Dermis blood vessel endothelial cell (primary cell): ENCODE measurements at places on chromosomes 1 and 21. TPM values are rescaled to one million over a fixed set of nuclear protein-coding genes. Genes with fewer than 3 reads are reported as not detected.

GRCh38 chr21:28775071-28775470, 217.6 kb downstream of the LTN1 start:
- DNase-seq, result no peak

- no peak for DNase-seq
Measured at GRCh38 chr1:241675983-241676382, 23.9 kb downstream of the WDR64 start.

DNA sequence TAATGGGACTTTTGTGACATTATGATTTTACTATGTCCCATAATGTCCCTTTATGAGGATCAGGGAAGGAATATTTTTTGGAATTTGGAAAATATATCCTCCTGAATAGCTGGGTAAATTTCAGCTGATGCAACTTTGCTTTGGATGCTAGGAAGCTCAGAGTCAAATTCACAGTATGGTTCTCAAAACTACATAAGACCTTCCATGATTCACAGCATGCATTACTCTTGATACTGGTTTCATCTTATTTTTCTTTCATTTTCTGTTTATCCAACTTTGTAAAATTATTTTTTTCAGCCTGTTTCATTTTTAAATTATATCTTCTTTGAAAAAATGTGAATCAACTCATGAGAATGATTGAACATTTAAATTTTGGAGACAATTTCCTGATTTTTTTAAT, 160.2 kb downstream of the ATP6V1G3 start:
- no peak for DNase-seq

- no peak for DNase-seq
Measured at GRCh38 chr1:185834371-185834905, 100.2 kb downstream of the HMCN1 start.

DNA sequence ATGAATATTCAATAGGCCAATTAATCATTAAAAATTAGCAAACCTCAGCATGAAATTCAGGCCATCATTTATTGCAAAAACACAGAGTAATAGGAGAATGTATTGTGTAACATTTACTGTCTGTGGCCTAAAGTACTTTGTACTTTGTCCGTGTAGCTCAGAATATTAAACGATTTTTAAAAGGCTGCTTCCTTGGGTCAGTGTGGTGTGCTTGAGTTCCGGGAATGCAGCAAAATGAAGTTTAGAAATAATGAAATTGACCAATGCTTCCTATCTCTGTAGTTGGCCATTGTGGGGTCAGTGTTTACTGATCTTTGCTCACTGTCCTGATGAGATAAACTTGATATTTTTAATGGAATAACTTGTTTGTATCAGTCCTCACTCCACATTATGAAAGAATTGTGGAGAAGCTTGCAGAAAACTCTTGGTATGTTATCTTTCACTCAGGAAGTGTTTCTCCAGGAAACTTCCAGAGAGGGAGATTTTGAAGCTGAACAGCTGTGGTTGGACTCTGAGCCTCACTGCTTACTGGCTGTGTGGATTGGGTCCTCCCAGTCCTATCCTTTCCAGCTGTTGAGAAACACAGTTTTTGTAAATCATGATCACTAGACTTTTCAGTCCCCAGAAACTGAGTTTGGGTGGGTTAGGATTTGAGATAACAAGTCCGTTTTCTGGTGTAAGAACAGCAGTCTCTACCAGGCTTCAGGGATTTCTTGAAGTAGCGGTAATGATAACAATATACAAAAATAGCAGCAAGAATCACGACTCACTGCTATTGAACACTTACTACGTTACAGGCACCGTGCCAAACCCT, 19.2 kb upstream of the MTARC1 start:
- no peak for DNase-seq

GRCh38 chr1:184033711-184034167, 3.8 kb downstream of the COLGALT2 start:
- DNase-seq, result no peak

DNA sequence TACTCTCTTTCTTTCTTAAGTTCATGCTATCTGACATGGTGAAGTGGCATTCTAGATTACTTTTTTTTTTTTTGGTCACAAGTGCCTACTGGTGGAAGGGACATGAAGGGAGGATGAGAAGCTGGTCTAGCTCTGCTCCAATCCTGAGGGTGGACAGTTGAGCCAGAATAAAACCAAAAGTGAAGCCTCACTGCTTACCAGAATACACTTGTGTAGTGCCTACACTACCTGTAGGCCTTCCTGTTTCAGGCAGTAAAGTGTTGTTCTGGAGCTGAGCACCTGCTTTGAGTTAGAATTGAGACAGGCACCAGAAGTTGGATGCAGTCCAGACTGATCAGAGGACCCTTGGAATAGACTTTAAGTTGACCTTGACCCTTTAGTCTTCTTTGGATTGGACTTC, 40.4 kb upstream of the APOBEC4 start:
- no peak for DNase-seq

GRCh38 chr1:100995198-100995988, 30.2 kb downstream of the DPH5 start:
- peak; percentile 88 for DNase-seq

DNA sequence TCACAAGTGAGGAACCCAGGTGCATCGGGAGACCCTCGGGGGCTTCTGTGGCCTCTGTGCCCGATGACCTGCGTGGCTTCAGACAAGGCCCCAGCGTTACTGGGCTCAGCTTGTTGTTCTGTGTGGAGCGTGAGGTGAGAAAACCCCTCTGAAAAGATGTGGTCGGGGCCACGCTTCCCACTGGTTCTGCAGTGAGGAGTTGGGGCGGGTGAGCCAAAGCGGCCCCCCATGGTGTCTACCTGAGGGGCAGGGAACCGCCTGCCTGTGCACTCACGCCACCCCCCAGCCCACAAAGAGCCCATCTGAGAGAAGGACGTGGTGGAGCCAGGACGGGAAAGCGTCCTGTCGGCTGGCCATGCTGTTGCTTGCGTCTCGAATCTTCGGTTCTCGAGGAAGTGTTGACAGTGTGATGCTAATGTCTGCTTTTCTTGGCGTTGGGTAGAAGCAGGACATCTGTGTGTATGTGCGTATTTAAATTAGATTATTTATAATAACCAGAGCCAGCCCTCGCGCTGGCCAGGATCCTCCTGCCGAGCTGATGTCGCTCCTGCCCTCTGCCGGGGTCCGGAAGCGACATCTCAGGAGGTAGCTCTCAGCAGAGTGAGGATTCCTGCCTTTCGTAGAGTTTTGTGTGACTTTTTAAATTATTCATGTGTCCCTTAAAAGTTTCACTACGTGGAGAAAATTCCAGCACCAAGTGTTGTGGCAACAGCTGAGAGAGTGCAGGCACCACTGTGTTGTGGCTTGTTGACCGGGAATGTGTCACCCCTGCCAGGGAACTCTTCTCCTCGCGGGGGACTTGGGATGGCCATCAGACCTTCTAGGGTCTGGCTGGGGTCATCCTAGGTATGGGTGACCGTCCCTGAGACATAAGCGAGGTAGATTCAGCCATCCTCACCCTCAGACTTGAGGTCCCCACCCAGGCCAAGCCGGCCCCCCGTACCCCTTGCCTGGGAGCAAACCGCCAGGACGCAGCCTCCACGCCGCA, 15.3 kb downstream of the TMEM201 start:
- no peak for DNase-seq

- DNase-seq, result no peak
Measured at GRCh38 chr1:102837551-102837950, 270.8 kb downstream of the COL11A1 start.

The RIPK4 gene
- total RNA-seq, result 0.09 and 0.51 TPM in 2 replicates

The FCRL2 gene
- total RNA-seq, result not detected in 2 replicates

The DCST2 gene
- total RNA-seq, result 0.17 and 0.70 TPM in 2 replicates

The HMCN1 gene
- 3.6 and 8.3 TPM in 2 replicates for total RNA-seq

The PODN gene
- not detected in 2 replicates for total RNA-seq

The TINAGL1 gene
- 418 and 719 TPM in 2 replicates for total RNA-seq
